ENCODE measurements at places on chromosomes 12 and 14. TPM values are rescaled to one million over a fixed set of nuclear protein-coding genes. Genes with fewer than 3 reads are reported as not detected.

KLRG1 gene
- total RNA-seq = 7.6 TPM

P2RX2 gene
- total RNA-seq = not detected

TPH2 gene
- not detected for total RNA-seq

PLEKHD1 gene
- not detected for total RNA-seq

DEGS2 gene
- 0.23 TPM for total RNA-seq

KCNH3 gene
- total RNA-seq = 5.8 TPM

ADCY6 gene
- total RNA-seq = 0.25 TPM

PRIMA1 gene
- not detected for total RNA-seq

IL23A gene
- 46.1 TPM for total RNA-seq

NPFF gene
- total RNA-seq = not detected

ASPG gene
- total RNA-seq = not detected

OR4N2 gene
- total RNA-seq = not detected

LALBA gene
- total RNA-seq = not detected

LDHB gene
- 1,754 TPM for total RNA-seq

TXNDC16 gene
- 5.0 TPM for total RNA-seq

TAS2R7 gene
- total RNA-seq = not detected

LGR5 gene
- not detected for total RNA-seq

GSKIP gene
- 23.5 TPM for total RNA-seq

ZDHHC22 gene
- total RNA-seq = not detected

IFI27L2 gene
- 62.2 TPM for total RNA-seq

OR4E2 gene
- not detected for total RNA-seq

EPS8 gene
- total RNA-seq = 1.2 TPM

SALL2 gene
- 2.9 TPM for total RNA-seq

SYT1 gene
- not detected for total RNA-seq

VTI1B gene
- total RNA-seq = 84.0 TPM

TMEM63C gene
- 1.3 TPM for total RNA-seq

TAS2R14 gene
- 0.84 TPM for total RNA-seq

ACTN1 gene
- 73.9 TPM for total RNA-seq

SIX4 gene
- 0.10 TPM for total RNA-seq

XRCC3 gene
- total RNA-seq = 60.7 TPM

KRT7 gene
- 1.1 TPM for total RNA-seq

GZMH gene
- total RNA-seq = 156 TPM

GYS2 gene
- not detected for total RNA-seq

SLCO1A2 gene
- not detected for total RNA-seq

APOF gene
- not detected for total RNA-seq

SCNN1A gene
- 1.5 TPM for total RNA-seq

CLEC9A gene
- not detected for total RNA-seq

MORN3 gene
- 1.0 TPM for total RNA-seq

ADAM20 gene
- 0.15 TPM for total RNA-seq
